Mesenteric fat pad (tissue), 1 donor: ENCODE measurements at places on chromosomes 7 and 10. TPM values are rescaled to one million over a fixed set of nuclear protein-coding genes. Genes with fewer than 3 reads are reported as not detected.

AOAH gene
- 9.4 TPM for total RNA-seq

PON3 gene
- 2.7 TPM for total RNA-seq

MGAM2 gene
- total RNA-seq, result 1.2 TPM

CCZ1 gene
- 79.5 TPM for total RNA-seq

AOC1 gene
- 0.67 TPM for total RNA-seq

GPR146 gene
- total RNA-seq, result 54.1 TPM

MTURN gene
- total RNA-seq, result 113 TPM

MTPN gene
- 103 TPM for total RNA-seq

GPR15LG gene
- total RNA-seq, result not detected

SPDYE17 gene
- total RNA-seq, result not detected

NXPH1 gene
- total RNA-seq, result not detected

UBN2 gene
- 13.5 TPM for total RNA-seq

KIAA1217 gene
- total RNA-seq, result 74.8 TPM
